ENCODE measurements at places on chromosomes 2 and 18.

GRCh38 chr2:69100220-69100723 lies 87.3 kb downstream of the ANTXR1 start:
- peak; percentile 70 for DNase-seq

DNA sequence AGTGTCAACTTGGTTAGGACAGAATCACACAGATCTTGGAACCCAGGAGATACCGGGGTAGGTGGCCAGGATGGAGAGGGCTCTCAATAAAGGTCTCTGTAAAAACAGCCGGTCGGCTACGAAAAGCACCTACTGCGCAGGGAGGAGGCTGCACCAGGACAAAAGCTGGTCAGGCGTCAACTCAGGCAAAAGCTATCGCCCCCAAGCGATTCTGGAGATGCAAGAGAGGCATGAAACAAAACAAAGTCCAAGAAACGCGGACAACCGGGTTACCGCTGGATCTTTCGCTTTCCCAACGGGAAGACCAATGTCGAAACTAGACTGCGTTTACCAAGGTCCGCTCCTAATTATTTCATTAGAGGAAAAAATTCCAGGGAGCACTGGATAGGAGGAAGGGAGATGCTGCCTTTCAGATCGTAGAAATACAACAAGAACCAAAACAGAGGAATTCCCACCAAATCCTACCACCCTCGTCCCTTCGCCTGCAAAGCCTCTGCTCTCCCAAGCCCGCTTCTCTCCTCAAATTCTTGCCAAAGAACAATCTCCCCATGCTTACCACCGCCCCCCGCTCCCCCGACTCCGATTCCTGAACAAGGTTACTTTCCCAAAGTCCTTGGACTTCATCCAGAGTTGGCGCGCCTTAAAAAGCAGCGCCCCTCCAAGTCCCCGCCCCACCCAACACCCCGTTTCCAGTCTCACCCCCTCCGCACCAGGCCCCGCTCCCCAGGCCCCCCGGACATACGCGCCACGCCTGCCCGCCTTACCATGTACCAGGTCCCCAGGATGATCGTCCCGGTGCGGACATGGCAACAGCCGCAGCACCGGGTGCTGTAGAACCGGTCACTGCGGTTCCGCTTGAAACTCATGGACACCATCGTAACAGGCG lies 539 bp downstream of the LAPTM4A start:
- DNase-seq: no peak

GRCh38 chr18:24482821-24483220 lies 22.4 kb downstream of the HRH4 start:
- DNase-seq: no peak

GRCh38 chr18:53991805-53992204 lies 232.7 kb downstream of the MBD2 start:
- no peak for DNase-seq

GRCh38 chr18:31274931-31275330 lies 43.0 kb upstream of the DSG1 start:
- DNase-seq: no peak

GRCh38 chr2:181586569-181587081 lies 70.3 kb downstream of the CERKL start:
- no peak for DNase-seq

- no peak for DNase-seq
Observed at GRCh38 chr2:32904751-32905150, 42.0 kb upstream of the LTBP1 start.

DNA sequence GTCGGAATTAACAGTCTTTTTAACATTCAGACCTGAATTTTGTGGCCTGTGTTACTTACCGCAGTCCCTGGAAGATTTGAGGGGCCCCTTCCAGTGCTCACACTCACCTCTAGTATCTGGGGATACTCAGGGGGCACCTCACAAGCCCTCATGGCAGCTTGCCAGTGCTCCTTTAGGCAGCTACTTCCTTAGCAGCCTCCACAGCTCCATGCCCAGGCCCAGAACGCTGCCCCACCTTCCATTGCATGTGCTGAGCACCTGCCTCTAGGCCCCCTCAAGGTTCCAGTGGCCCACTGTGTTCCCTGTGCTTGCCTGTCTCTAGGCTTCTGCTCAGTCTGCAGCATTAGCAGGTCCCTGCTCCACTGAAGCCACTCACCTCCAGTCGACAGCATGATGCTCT lies 30.0 kb upstream of the PLA2R1 start:
- no peak for DNase-seq

DNA sequence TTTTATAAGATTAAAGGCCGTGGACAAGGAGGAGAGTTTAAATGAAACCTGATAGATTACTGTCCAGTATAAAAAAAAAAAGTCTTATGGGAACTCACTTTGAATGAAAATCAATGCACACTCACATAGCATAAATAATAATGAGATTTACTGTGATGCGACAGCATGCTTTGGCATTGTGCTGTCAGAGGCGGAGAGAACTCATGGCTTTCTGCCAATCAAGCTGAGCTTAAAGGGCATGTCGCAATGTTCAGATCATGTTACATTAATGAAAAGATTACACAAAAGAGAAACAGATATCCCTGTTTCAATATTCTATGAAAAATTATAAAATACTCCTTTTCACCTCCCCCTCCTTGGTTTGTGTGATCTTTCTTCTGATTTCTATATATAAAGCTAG lies 310.8 kb downstream of the ERBB4 start:
- DNase-seq: peak; percentile 27

DNA sequence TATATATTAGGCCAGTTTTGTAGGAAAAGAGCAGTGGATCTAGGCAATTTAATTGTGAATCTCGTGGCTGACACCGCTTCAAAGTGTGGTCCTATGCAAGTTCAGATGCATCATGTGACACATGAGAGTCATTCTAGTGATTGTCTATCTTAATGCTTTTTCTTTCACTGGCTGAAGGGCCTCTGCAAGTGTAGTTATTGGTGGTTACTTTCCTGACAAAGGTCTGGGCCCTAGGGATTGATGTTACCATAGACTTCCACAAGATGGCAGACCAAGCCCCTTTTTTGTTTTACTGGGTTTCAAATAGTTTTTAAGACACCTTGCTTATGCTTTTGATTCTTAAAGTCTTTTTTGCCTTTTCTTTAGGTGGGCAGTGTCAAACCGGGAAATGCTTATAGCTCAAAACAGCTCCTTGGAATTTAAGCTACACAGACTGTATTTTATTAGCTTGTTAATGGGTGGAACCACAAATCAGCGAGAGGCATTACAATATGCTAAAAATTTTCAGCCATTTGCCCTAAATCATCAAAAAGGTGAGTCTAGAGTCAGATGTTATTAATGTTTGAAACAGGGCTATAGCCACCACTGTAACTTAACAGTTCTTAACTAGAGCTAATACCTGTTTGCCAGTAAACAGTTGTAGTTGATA lies 25.9 kb downstream of the CD8A start:
- no peak for DNase-seq

DNA sequence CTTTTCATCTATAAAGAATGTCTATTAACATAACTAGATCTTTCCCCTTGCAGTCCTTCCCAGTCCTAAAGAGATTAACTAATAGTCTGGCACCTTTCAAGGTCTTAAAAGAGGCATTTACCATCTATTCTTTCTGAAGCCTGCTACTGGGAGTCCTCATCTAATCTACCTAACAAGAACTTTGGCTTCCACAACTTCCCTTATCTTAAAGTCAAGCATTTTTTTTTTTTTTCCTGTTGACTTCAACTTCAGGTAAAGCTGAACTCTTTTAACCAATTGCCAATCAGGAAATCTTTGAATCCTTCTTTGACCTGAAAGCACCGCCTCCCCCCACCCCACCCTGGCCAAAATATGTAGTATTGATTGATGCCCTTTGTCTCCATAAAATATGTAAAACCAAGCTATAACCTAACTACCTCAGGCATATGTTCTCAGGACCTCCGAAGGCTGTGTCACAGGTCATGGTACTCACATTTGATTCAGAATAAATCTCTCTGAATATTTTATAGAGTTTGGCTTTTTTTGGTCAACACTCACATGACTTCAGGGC lies 168.6 kb downstream of the PTPRM start:
- no peak for DNase-seq

DNA sequence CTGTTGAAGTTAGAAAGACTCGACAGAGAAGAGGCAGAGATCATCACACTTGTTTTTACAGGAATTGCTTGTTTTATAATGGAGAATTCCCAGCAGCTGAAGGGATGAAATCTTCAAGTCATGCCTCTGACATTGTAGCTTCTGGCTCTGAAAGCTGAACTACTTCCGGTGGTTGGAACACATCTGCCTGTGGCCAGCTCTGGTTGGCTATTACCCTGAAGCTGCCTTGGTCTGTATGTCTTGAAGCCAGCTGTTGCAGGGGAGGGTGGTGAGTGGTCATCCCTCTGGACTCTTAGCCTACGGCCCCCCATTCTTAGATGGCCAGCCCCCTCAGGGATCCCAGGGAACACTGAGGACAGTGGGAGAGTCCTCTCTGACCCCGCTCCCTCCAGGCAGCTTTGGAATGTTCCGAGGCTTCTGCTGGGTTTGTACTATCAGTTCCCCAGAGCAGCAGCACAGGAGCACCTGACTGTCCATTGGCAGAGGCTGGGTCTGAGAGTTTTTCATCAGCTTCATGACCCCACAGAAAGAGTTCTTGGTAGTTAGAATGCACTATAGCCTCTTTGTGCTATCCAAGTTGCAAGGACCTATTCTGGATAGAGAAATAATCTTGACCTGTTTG lies 87.4 kb upstream of the CAPN13 start:
- DNase-seq: no peak

DNA sequence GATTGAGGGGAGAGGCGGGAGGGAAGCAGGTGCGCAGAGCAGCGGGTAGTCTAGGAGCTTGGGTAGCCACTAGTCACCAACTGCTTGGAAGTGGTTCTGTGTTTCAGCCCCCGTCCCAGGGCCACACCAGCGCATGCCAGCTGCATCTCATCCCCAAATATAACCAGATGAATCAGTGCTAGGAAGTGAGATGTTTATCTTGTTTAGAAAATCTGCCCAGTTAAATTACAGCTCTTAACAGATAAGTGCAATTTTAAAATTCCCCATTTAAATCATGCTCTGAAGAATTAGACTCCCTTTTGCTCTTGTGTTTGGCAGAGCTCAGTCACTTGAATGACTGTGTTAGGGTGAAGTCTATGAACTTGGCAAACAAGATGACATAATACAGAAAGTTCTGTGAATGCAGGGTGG lies 193.8 kb downstream of the SEPTIN10 start:
- no peak for DNase-seq

- DNase-seq: no peak
Observed at GRCh38 chr2:220937245-220937644, 634.9 kb downstream of the EPHA4 start.

DNA sequence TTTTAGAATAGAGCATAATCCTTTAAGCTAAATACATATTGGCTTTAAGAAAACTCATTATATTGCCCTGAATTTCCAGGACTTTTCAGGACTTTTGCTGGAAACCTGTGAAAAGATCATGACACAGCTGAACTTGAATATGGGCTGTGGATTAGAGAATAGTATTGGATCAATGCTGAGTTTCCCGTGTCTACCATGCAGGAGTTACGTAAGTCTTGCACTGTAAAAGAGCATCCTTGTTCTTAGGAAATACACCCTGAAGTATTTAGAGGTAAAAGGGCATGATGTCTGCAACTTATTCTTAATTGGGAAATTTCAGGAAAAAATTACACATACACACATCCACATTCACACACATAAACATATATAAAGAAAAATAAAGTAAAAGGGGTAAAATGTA lies 82.1 kb downstream of the ZFP36L2 start:
- no peak for DNase-seq

GRCh38 chr2:149094217-149095015 lies 55.9 kb downstream of the LYPD6B start:
- DNase-seq: no peak

DNA sequence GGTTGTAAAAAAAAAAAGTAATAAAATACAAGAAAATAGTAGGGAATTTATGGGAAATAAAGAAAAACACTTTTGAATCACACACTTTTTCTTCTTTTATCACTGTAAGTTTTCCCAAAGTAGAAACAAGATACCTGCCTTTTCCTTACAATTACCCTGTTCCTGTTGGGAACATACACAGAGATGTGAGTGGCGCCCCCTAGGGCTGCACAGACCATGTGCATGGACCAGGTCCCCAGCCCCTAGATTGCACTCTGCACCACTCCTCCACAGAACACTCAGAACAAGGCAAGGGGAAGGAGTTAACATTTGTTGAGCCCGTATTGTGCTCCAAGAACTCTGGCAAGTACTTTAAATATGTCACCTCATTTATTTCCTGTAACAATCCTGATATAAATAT lies 118.7 kb upstream of the NRP2 start:
- DNase-seq: no peak

DNA sequence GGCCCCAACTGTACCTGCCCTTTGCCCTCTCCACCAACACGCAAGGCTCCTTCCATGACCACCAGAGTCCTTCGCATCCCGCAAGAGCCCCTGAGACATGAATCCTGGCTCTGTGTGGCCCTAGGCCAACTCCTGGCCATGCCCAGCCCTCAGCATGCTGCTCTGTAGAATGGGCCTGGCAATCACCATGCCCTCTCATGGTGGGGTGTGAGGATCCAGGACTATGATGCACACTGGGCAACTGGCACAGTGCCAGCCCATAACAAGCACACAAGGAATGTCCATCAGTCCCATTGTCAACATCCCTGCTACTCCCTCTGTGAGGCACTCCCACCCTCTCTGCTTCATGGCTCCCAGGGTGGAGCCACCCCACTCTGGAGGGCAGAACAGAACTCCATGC lies 44.7 kb downstream of the FER1L5 start:
- no peak for DNase-seq

DNA sequence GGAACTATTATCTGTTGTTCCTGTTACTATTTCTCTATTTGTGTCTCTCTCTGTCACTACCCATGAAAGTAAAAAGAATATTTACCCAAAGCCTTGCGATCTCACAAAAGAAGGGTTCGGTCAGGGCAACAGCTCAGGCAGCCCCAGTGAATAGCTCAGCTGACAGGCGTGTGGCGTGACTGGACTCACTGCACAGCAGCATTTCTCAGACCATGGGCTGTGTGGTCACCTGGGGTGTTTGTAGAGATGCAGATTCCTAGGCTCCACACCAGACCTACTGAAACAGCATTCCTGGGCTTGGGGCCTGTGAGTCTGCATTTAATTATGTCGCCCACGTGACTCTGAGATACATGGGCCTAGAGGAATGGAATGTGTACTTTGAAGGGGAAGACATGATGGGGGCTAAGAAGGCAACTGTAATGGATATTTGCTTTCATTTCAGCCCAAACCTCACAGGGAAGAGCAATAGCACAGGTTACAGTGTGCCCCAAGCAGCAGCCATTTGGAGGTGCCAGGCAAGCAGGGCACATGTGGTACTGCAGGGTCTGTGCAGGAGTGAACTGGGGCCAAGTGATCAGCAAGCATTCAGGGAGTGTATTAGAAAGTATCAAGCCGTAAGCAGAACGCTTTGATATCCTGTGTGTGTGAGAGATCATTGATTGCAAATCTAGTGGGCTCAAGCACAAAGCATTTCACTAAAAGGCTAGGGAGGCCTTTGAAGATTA lies 90.4 kb upstream of the RBMS1 start:
- DNase-seq: no peak

GRCh38 chr2:8630676-8631464 lies 51.0 kb upstream of the ID2 start:
- DNase-seq: no peak

- no peak for DNase-seq
Observed at GRCh38 chr2:15912203-15912602, 28.1 kb upstream of the MYCN start.
